Esophagus squamous epithelium (tissue), 5 donors: ENCODE measurements at places on chromosomes 3 and 15. TPM values are rescaled to one million over a fixed set of nuclear protein-coding genes. Genes with fewer than 3 reads are reported as not detected.

- DNase-seq: no peak
Observed at GRCh38 chr3:30098653-30099455, 507.5 kb upstream of the TGFBR2 start.

- DNase-seq: no peak
Observed at GRCh38 chr3:37367436-37367835, 193.1 kb upstream of the LRRFIP2 start.

DNA sequence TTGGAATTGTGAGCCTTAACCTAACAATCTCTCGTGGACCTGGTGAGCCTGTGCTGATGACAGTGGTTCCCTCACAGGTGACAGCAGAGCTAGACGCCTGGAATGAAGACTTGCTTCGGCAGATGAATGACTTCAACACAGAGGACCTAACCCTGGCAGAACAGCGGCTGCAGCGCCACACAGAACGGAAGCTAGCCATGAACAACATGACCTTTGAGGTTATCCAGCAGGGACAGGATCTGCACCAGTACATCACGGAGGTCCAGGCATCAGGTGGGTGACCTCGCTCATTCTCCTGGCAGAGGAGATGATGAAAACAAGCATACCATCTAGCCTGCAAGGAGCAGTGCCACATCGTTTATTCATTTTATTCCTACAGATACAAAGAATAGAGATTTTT, 316.9 kb upstream of the UMPS start:
- DNase-seq: no peak

- no peak for DNase-seq
Observed at GRCh38 chr3:109023656-109024254, 70.1 kb upstream of the GUCA1C start.

- DNase-seq: no peak
Observed at GRCh38 chr15:86654501-86654900, 574.8 kb downstream of the AGBL1 start.

GRCh38 chr3:167361948-167362347, 18.1 kb downstream of the ZBBX start:
- no peak for DNase-seq

- no peak for DNase-seq
Observed at GRCh38 chr3:73614419-73614818, 10.3 kb downstream of the PDZRN3 start.

- DNase-seq: no peak
Observed at GRCh38 chr3:12878141-12878574, 36.8 kb upstream of the RPL32 start.

DNA sequence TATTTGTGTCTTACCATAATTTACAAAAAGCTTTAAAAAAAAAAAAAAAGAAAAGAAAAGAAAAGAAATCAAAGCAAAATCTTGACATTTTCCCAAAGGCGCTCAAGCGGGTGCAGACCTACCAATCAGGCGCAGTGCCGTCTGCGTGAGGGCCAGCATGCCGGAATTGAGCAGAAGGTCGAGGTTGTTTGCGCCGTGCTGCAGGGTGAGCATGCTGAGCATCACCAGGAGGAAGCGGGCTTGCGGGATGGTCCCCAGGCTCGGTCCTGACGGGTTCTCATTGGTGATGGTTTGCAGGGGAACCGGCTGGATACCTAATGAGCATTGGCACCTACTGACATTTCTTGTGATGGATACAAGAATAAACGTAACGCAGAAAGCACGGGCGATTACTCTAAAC, 93.9 kb downstream of the HERC2 start:
- DNase-seq: no peak

DNA sequence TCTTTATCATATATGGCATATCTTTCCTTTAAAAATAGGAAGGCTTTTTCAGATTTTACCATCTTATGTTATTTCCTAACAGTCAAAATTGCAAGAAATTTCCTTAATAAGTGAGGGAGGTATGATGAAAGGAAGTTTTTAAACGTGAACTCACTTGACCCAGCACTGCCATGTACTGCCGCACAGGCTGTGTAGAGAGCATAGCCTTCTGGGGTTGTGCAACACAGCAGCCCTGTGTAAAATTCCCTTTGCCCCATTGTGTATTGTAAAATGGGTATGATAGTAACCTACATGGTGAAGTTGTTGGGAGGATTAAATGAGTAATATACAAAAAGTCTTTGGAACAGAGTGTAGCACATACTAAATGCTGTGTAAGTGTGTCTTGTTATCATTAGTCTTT, 78.6 kb downstream of the PEX5L start:
- DNase-seq: no peak

DNA sequence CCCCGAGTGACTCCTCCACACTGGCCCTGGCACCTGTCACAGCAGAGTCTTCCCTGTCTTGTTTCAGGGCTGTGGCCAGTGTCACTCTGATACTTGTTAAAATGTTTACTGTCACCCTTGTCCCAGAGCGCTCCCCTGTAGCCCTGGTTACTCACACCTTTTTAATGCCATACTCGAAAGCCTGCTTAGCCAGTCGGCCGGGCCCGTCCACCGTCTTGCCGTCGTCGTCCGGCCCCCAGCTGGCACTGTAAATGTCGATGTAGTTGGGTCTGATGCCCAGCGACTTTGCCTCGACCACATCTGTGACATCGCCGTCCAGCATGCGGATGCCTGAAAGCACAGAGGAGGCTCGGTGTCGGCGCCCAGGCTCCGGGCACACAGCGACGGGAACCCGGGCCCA, 91.3 kb downstream of the PCSK6 start:
- DNase-seq: no peak

- DNase-seq: no peak
Observed at GRCh38 chr15:29105151-29105854, 164.3 kb downstream of the NSMCE3 start.

DNA sequence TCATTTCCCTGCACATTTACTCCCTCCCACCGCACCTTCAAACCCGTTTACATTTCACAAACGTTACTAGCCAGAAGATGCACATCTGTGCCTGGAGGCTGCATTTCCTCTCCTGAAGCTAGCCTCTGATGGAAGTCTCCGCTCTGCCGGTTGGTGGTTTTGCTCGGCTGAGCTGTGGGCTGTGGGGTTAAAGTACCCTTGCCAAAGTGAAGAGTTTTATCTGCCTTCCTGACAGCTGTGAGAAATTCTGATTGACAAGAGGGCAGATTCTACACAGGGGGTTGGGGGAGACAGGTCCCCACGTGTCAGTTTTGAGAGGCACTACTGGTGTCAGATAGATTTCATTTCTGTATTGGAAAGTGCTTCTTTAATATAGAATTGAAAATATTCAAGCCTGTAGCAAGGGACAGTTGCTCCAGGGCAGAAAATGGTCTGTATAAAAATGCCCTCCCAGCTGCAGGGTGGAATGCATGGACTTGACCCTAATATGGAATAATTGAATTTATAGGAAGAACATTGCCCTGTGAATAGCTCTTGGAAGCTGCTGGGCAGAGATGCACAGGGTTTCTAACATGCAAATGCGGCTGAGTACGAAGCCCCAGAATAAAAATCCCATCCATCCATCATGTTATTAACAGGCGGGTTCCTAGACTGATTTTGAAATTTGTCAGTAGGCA, 201.1 kb upstream of the RGMA start:
- no peak for DNase-seq

- DNase-seq: no peak
Observed at GRCh38 chr15:74870436-74871215, 2.5 kb downstream of the SCAMP2 start.

DNA sequence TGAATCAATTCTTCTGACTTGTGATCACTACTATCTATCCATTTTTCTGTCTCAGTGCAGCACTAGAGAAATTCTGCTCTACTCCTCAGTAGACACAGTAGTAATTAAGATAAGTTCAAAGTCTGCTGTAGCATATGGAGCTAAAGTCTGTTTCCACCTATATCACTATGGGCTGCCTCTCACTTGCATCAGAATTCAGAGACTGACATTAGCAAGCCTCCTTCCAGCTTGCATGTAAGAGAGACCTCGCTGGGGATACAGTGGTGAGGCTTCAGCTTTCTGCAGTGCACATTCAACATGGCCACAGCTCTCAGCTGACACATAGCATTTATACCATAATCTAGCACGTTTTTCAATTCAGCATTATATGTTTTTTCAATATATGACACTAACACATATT, 217.0 kb downstream of the PLOD2 start:
- no peak for DNase-seq

DNA sequence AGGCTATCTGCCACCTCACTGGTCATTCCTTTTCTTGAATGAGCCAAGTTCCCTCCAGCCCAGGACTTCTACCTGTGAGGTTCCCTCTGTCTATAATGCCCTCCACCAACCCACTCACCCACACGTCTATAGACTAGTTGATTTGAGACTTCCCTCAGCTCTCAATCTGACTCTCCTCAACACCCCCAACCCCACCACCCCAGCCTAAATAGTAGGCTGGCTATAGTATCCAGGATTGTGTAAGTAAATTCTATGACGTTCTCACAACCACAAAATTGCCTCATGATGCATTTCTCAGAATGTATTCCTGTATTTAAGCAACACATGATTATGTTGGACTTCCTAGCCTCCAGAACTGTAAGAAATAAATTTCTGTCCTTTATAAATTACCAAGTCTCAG, 2.2 kb downstream of the PLSCR1 start:
- DNase-seq: no peak

DNA sequence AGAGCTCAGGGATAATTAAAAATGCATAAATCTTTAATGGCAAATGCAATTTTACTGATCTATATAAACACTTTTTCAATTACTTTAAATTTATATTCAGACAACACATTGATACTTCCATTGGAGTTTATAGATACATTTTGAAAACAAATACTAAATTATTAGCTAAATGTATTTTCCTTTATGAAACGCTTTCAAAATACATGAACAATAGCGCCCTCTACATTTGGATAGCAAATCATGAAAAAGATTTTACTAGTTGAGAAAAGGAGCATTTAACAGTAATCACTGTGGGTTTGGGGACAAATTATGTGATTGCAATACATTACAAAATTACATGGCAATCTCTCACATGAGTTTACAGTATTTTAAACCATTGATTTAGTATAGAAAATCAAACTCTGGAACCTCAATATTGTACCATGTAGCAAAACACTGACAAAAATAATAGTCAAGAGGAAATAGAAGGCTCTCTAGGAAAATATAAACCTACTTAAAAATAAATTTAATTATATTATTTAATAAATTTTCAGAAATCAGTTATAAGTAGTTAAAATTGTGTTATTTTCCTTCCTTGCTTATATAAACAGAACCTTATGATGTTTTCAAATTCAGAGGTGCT, 207.9 kb downstream of the ZIC1 start:
- DNase-seq: no peak

DNA sequence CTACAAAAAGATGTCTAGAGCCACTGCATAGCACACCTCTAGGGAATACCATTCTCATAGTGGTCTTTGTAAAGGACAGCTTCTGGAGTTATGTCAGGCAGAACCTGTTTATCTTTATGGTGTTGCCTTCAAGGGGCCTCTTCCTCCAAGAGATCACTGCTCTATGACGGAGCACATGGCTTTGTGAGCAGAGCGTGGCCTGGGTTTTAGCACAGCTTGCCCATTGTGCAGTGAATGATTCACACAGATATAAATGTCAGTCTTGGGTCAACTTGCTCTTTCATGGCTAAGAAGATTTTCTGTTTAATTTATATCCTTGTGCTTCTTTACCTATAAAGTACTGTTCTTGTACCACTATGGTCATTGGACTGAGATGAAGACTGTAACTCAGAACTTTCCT, 41.5 kb upstream of the RBMS3 start:
- no peak for DNase-seq

DNA sequence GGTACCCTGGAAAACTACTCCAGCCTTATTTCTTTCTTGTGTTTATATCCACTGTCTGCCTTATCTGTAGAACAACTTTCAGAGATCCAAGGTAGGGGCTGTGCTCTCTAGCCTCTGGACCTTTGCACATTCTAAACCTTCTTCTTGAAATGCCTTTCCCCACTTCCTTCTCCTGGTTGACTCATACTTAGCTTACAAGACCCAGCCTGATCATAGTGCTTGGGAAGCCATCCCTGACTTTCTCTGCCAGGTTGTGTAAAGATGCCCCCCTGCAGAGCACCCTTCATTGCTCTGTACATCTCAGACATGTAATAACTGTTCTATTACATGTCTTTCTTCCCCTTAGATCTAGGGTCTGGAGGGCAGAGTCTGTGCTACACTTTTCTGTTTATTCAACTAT, 50.1 kb downstream of the PPM1L start:
- no peak for DNase-seq

ADPRH gene
- total RNA-seq: 0.66 TPM

RAD51 gene
- total RNA-seq: 2.1 TPM

PROS1 gene
- 14.1 TPM for total RNA-seq

CPLX3 gene
- total RNA-seq: not detected

ZBBX gene
- not detected for total RNA-seq

SLC6A11 gene
- 13.4 TPM for total RNA-seq

ARGFX gene
- total RNA-seq: not detected

CYP8B1 gene
- total RNA-seq: not detected

SLC15A2 gene
- 4.7 TPM for total RNA-seq

IL20RB gene
- total RNA-seq: 112 TPM

LNP1 gene
- total RNA-seq: 0.76 TPM
